ENCODE measurements at places on chromosomes 11 and 22. TPM values are rescaled to one million over a fixed set of nuclear protein-coding genes. Genes with fewer than 3 reads are reported as not detected.

DNA sequence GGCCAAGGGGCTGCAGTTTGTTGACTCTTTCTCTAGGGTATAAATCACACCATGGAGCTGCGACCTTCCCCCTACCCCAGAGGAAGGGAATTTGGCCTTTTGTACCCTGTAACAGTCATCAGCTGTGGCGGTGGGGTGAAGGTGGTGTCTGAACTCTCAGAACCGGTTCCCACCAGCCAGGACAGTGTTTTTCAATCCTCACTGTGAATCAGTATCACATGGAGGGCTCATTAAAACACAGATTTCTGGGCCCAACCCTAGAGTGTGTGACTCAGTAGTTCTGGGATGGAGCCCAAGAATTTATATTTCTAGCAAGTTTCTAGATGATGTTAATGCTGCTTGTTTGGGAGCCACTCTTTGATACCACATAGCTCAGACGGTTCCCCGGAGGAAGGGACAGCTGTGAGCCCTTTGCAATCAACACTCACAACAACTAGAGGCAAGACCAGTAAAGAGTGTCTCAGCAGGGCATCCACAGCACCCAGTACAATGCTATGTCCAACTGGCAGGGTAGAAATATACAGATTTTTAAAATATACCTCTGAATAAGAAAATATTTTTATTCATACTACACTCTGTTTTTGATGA lies 43.9 kb upstream of the FAT3 start:
- H3K4me1 ChIP-seq = no peaks in the 10 kb centered on the region
- H3K27ac ChIP-seq = no peak overlapping the region
- no peak for DNase-seq
- H3K36me3 ChIP-seq = no peaks in the 10 kb centered on the region
- H3K4me3 ChIP-seq = no peak overlapping the region
- no peaks in the 10 kb centered on the region for H3K27me3 ChIP-seq

DNA sequence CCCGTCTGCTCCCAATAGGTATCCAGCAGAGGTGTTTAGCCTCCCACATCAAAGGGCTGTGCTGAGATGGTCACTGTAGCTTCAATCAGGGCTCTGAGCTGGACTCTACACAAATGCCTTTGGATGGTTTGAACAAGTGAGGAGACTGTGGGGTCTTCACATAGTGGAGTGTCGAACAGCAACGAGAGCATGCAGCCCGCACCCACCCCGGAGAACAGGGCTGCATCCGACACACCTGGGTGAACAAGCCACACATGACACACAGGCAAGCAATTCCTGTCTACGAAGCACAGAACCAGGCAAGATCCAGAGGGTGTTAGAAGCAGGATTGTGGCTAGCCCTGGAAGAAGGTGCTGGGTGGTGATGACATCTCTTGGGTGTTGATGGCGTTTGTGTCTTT lies 58.0 kb upstream of the FGF3 start:
- H3K4me3 ChIP-seq = no peak overlapping the region
- H3K36me3 ChIP-seq = no peaks in the 10 kb centered on the region
- H3K4me1 ChIP-seq = no peaks in the 10 kb centered on the region
- no peaks in the 10 kb centered on the region for H3K27me3 ChIP-seq
- no peak overlapping the region for H3K27ac ChIP-seq

MAJIN gene
- total RNA-seq = not detected

NDUFC2 gene
- 105 TPM for total RNA-seq

VSTM5 gene
- not detected for total RNA-seq
